ENCODE measurements at places on chromosomes 1 and 21. TPM values are rescaled to one million over a fixed set of nuclear protein-coding genes. Genes with fewer than 3 reads are reported as not detected.
A peak's percentile ranks its signal among the peaks of the same experiment; 100 is the strongest.

DNA sequence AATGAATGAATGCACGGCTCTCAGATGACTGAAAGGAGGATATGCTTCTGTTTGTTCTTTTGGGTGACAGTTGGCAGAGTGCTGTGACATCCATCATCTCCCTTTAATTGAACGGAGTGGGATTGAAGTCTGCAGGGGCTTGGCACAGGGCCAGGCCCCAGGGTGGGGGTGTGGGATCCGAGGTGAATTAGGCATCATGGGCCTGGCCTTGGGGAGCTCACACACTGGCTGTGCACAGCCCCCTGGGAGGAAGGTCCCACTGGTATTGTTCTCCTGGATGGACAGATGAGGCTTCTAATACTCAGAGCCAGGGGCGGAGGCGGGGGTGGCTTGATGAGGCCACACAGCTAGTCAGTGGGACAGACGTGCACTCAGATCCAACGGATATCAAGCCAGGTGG lies 19.3 kb downstream of the EPHB2 start:
- H3K4me1 ChIP-seq: no peaks in the 10 kb centered on the region
- no peak overlapping the region for H3K4me3 ChIP-seq
- peaks cover 9% of the 10 kb centered on the region for H3K27me3 ChIP-seq

DNA sequence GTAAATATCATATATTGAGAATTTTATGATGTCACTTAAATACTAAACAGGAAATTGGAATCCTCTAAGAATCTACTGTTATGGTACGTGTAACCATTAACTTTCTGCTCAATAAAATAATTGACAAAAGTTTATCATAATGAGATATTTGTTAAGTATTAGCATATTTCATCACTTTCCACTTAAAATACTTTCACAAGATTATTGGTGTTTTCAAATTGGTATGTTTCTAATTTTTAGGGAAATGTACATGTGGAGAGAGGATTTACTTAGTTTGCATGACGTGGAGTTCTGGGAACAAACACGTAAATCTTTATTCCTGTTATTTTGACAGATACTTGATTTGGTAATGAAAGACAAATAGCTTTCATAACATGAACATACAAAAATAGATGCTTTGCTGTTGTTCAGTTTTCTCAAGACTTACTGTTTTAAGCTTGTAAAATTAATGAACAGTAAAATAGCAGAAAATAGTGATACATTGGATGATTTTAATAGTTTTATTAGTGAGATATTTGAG lies 1.6 kb downstream of the SRSF11 start:
- H3K4me3 ChIP-seq: peak overlapping the region; percentile 90
- H3K4me1 ChIP-seq: peaks cover 41% of the 10 kb centered on the region
- H3K36me3 ChIP-seq: peaks cover 15% of the 10 kb centered on the region
- no peaks in the 10 kb centered on the region for H3K27me3 ChIP-seq
- no peak for DNase-seq

The TMEM82 gene
- total RNA-seq: not detected

DNA sequence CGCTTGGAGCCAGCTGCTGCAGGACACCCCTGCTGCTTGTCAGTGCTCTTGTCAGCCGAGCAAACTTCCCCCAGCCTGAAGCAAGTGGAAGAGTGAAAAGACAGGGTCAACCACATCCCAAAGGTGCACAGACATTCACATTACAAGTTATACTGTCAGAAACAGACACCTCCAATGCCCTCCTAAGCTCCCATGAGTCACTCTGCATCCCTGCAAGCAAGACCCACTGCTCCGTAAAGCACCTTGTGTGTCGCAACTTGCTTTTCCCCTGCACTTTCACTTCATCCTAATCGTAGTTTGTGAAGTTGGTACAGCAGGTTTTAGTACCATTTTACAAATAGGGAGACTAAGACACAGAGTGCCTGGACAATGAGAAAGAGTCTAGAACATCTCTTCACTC lies 51.1 kb downstream of the KCNH1 start:
- no peak overlapping the region for H3K27ac ChIP-seq
- no peaks in the 10 kb centered on the region for H3K4me1 ChIP-seq
- no peak for DNase-seq
- peaks cover 6% of the 10 kb centered on the region for H3K27me3 ChIP-seq

GRCh38 chr1:203603940-203604591 lies 22.6 kb upstream of the ATP2B4 start:
- H3K4me3 ChIP-seq: no peak overlapping the region
- peaks cover 6% of the 10 kb centered on the region for H3K36me3 ChIP-seq
- H3K4me1 ChIP-seq: peaks cover 32% of the 10 kb centered on the region

Measured in activated naive CD8-positive, alpha-beta T cell treated with anti-CD3 and anti-CD28 coated beads, Interleukin-2, amount 10 ng/mL, durations not matched to agents 7 days and 5 days (primary cell).